ENCODE measurements at places on chromosomes 5 and 9.
A peak's percentile ranks its signal among the peaks of the same experiment; 100 is the strongest.

DNA sequence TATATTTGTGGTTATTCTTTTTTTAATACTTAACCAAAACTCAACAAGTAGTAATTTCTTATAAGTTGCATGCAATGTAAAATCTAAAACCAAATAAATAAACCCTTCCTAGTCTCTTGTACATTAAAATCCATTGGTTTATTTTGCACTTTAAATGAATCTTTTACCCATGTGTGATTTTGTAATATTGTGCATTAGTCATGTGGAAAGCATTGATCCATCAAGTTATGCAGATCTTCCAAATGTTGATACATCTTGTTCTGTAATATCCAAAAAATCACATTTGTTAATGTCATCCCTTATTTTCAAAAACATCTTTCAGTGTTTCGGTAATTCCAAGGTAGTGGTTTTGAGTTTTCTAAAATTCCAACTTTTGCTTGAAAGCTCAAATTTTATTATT lies 63.3 kb downstream of the CWC27 start:
- no peak for DNase-seq

GRCh38 chr5:54547711-54548250 lies 30.2 kb downstream of the SNX18 start:
- DNase-seq: peak; percentile 53

DNA sequence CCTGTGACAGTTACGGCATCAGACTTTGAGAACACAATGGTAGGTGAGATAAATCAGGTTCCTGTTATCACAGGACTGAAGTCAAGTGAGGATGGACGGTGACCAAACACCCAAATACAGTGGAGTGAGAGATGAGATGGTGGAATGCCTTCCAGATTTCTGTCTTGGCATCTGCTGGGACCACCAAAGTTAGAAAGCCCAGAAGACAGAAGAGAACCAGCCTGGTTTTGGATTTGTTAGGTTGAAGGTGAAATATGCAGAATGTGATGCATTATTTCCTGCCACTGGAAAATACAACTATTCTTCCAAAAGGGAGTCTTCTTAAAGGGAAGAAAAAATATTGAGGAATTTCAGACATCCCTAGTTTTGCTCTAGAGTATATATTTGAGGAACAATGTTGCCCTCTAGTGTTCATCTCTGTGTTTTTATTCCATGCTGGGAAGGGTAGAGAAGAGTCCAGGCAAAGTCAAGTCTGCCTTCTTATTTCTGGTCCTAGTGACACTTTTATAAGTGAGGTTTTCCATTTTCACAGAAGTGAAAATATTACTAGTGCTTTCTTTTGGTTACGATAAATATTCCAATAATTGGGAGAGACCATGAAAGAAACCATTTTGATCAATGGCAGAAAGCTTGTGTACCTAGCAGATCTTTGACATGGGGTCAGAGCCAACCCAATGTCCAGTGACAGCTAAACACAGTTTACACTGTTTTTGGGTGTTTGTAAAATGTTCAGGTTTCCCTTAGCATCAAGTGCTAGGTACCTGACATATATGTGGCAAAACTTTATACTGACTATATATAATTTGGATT lies 142.3 kb upstream of the ANKH start:
- peak; percentile 34 for DNase-seq

DNA sequence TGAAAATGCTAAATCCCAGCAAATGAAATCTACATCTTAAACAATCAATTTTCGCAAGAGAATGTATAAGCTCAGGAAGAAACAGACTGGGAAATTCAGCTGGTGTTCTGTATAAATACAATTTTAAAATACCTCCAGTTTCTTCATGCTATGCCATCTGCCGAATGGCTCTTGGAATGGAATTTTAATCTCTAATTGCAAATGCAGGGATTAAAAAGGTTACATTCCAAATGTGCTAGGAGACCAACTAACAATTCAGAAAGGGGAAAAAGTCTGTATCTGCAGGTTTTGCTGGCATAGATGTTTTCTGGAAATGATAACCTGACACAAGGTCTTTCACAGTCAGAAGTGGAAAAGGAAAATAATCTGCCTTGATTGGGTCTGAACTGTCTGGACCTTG lies 379.7 kb downstream of the MAT2B start:
- DNase-seq: no peak

DNA sequence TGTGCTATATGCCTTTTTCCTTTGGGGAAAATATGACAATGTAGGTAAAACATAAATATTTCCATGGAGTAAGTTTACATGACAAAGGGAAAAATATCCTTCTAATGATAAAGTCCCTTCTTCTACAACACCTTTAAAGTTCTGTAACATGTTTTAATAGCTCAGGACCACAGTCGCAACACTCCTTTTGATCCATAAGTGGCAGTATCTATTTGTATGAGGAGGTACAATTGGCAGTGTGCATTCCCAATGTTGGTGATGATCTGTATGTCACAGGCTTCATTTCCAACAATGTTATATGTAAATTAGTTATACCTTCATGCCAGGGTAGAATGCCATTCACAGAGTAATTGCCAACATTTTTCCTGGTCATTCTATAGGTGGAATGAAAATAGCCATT lies 127.1 kb upstream of the CCNH start:
- DNase-seq: no peak

GRCh38 chr5:167720259-167720658 lies 571.2 kb upstream of the WWC1 start:
- no peak for DNase-seq

- no peak for DNase-seq
These were observed 442.5 kb downstream of the EFNA5 start for GRCh38 chr5:107228226-107228625.

DNA sequence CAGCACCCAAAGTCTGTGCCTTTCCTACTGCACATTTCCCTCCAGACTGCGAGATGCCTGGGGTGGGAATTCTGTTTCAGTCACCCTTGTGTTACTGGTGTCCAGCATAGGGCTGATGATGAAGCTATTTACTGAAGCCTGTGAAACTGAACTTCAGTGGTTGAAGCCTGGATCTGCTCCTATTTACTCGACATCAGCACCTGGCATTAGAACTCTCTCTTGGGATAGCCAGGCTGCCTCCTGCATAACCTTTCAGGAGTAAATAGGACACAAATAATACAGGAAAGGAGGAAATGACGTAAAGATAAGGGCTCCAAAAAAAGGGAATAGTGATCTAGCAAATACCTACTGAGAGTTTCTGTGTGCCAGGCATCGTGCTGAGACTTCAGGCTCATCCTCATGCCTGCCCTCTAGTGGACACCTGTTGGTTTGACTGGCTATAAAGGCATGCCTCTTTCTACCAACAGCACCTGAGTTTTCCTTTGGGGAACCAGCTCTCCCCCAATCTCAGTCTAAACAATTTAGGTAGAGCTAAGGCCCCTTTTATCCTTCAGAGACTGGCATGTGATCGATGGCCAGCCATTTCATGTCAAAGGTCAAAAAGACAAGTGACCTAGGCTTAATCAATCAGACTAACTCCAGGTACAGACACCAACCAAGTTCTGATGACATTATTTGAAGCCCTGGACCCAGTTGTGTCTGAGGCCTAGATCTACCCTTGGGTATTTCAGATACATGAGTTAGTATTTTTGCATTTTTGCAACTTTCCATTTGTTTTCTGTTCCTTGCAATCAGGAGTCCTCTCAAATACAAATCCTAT lies 192.1 kb upstream of the TRIM32 start:
- DNase-seq: no peak

DNA sequence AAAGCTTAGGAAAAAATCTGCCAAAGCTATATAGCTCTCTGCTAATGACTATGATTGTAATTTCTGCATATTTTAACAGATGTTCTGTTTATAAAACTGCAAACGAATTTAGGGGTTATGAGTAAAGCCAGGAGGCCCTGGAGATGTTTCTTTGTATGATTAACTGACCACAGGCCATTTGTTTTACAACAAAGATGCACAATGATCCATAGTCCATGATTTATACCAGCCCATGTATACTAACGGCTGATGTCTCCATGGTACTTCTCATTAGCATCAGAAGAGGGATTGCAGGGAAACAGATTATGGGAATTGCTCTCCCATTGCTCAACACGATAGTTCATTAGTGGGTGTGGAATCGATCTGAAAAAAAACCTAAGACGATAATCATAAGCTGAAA lies 78.9 kb downstream of the PPP2R2B start:
- DNase-seq: no peak

GRCh38 chr5:10567781-10568321 lies 4.0 kb downstream of the ANKRD33B start:
- DNase-seq: peak; percentile 80

DNA sequence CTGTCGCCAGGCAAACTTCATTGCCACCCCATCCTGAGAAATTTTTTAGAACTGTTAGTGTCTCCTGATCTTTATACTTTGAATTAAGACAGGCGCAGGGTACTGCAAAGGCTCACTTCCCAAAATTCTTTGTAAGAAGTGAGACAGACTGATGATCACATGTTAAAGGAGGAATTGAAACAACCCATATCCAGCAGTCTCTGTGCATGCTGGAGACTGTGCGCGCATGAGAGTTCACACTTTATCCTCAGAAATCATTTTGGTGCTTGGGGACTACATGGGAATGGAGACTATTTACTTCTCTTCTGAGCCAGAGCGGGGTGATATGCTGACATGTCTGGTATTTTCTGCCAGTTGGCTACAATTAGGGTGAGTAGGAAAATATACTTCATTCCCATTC lies 91.2 kb downstream of the ZNF474 start:
- DNase-seq: no peak

- no peak for DNase-seq
These were observed 187.3 kb downstream of the TENT4A start for GRCh38 chr5:6900247-6901227.

DNA sequence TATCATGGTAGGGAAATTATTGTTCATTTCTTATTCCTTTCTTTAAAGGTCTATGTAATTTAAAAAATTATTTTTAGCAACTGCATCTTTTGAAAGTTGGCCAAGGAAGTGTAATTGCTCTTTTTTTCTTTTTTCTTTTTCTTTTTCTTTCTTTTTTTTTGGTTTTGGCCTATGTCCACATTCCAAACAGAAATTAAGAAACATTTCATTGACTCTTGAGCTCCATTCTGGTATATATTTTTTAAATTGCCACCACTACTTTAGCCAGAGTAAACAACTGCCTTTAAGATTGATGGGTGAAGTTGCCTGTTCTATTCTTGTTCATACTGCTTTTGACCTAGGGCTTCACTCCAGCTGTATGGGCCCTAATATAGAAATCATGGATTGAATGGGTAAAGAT lies 75.8 kb upstream of the TMEM171 start:
- no peak for DNase-seq

DNA sequence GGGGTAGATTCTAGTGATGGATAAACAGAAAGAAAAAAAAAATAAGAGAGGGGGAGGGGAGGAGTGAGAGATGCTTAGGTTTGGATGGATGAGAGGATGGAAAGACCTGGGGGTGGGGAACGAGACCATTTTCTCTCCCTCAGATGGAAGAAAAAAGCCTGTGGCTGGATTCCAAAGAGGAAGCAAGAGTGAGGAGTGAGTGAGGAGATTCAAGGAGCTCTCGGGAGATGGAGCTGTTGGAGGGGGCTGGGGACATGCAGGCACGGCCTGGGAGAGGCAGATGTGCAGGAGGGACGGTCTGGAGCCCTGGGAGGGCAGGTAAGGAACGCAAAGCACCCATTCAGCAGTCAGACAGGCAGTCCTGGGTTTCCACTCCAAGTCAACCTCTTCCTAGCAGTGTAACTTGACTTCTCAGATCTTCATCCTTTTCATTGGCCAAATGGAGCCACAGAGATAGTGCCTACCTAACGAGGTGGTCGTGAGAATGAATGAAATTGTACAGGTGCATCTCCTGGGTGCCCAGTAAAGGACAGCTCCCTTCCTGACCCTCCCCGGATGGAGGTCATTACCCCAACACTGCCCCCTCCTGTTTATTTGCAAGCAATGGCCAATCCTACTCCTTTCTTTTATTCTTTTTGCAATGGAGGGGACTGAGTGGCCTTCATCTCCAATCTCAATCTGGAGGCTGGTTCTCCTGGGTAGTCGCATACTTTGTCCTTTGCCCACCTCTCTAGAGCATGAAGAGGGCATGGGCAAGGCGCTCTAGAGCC lies 52.2 kb downstream of the PCDH1 start:
- DNase-seq: no peak

GRCh38 chr5:174411479-174411819 lies 312.9 kb upstream of the MSX2 start:
- DNase-seq: no peak

DNA sequence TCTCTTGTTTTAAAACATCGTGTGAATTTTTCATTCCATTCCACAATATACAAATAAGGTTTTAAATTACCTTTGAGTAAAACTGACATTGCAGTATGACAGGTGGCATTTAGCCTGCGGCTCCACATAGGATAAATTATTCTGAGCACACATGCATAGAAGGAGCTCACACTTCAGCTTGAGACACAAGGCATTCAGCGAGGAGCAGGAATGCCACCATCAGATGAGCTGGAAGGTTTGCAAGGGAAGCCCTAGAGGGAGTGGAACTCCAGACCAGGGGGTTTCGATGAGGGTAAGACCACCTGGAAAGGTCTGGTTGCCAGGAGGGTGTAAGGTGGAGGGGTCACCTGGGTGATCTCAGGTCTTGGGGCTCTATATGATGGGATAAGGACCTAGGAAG lies 259.0 kb upstream of the ADRA1B start:
- no peak for DNase-seq

GRCh38 chr9:124130277-124131075 lies 118.9 kb downstream of the LHX2 start:
- DNase-seq: no peak

- DNase-seq: no peak
These were observed 87.1 kb downstream of the EHMT1 start for GRCh38 chr9:137705906-137706305.

GRCh38 chr5:91025956-91026355 lies 357.2 kb downstream of the ARRDC3 start:
- no peak for DNase-seq

DNA sequence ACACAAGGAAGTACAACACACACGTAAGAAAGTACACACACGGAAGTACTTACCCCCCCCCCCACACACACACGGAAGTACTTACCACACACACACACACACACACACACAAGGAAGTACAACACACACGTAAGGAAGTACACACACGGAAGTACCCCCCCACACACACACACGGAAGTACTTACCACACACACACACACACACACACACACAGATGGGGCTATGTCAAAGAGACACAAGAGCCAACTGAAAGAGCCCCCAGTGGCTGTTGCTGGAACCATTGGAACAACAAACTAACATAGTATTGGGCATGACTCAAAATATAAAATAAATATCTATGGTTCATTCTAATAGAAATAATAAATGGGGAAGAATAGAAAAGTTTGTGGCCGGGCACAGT lies 4.9 kb upstream of the MAPK9 start:
- no peak for DNase-seq

DNA sequence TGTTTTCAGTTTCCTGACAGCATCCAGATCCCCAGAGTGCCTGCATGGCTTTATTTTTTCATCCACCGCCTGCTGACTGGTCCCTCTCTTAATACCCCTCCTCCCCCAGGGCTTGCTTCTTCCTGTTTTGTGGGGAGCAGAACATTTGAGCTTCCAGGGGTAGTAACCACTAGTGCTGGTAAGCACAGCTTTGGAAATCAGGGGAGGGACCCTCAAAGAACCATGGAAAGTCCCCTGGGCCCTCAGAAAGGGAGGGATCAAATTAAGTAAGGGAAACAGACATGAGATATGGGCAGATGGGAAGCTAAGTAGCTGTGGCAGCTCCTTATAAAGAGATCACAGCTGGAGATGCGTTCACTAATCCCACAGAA lies 26.8 kb downstream of the GRIA1 start:
- DNase-seq: no peak

All from GM04503 (cell line).